ENCODE measurements at places on chromosomes 6 and 20. TPM values are rescaled to one million over a fixed set of nuclear protein-coding genes. Genes with fewer than 3 reads are reported as not detected.

DNA sequence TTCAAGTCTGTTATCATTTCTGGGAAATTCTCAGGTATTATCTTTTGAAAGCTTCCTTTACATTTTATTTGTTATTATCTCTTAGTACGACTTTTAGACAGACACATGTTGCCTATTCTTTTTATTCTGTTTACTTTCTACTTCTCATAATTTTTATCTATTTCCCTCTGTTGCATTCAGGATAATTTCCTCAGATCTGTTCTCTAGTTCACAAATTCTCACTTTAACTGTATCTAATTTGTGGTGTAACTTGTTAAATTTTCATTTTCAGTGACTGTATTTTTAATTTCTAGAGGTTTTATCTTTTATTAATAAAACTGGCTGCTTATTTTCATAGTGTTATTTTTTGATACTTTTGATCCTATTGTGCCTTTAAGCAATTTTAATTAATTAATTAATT lies 16.0 kb downstream of the ATRN start:
- DNase-seq: no peak
- H3K4me1 ChIP-seq: peaks cover 13% of the 10 kb centered on the region
- no peak overlapping the region for H3K27ac ChIP-seq
- no peaks in the 10 kb centered on the region for H3K27me3 ChIP-seq
- H3K4me3 ChIP-seq: no peak overlapping the region

The RSPH4A gene
- total RNA-seq: not detected

GRCh38 chr6:166360243-166361076 lies 18.1 kb upstream of the SFT2D1 start:
- no peak overlapping the region for H3K27ac ChIP-seq
- H3K4me1 ChIP-seq: no peaks in the 10 kb centered on the region
- DNase-seq: no peak
- no peak overlapping the region for H3K4me3 ChIP-seq
- H3K36me3 ChIP-seq: peaks cover 4% of the 10 kb centered on the region

The CALHM6 gene
- total RNA-seq: 7.1 TPM

GRCh38 chr6:163230901-163231300 lies 183.6 kb upstream of the QKI start:
- no peak overlapping the region for H3K4me3 ChIP-seq
- no peak overlapping the region for H3K27ac ChIP-seq
- no peaks in the 10 kb centered on the region for H3K36me3 ChIP-seq
- H3K27me3 ChIP-seq: peaks cover 10% of the 10 kb centered on the region
- no peak for DNase-seq

DNA sequence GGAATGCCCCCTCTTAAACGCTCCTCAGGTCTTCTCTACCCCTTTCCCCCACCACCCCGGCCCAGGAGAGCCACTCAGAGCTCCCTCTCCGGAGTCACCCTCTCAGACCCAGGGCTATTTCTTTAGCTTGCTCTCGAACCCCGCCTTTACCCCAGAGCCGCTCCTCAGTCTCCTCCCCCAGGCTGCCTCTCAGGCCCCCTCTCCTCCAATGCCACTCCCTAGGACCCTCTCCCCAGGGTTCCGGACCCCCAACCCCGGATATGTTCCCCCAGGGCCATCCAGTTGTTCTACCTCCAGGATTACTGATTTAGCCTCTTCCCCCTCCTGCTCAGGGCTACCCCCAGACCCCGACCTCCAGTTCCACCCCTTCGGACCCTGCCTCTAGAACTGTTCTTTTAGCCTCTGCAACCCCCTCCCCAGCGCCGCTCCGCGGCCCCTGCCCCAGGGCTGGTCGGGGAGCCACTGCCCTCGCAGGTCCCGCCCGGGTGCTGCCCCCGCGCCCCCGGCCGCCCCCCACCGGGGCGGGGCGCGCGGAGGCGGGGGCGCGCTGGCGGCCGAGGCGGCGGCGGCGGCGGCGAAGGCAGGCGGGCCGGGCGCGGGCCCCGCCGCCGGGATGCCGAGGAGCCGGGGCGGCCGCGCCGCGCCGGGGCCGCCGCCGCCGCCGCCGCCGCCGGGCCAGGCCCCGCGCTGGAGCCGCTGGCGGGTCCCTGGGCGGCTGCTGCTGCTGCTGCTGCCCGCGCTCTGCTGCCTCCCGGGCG lies at the start of gene MMP24:
Gene MMP24 (plus strand): TSS at position 565 of the 758 bp plus-strand sequence. CDS start 49 bp downstream, at position 614.
- no peak within 1 kb of the TSS for H3K27ac ChIP-seq
- peaks cover 6% of the 10 kb centered on the region for H3K4me1 ChIP-seq
- H3K27me3 ChIP-seq: peaks cover 32% of the 10 kb centered on the region
- peak within 1 kb of the TSS; percentile 55 for H3K4me3 ChIP-seq
- H3K36me3 ChIP-seq: peaks cover 10% of the 10 kb centered on the region

DNA sequence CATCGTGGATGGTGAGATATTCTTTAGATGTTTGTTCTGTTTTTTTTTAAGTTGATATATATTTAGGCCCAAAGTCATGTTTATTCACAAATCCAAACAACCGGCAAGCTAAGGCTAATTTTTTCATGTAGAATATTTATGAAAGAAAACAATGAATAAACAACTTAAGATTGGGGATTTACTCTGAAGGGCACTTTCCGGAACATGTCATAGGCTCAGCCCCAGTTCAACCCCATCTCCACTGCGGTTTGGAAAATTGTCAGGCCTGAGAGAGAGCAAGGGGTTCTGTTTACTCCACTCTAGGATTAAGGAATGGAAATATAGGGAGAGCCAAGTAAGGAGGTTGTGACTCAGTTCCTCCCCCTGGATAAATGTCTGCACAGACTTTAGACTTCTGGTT lies 18.3 kb downstream of the RPS6KA2 start:
- no peaks in the 10 kb centered on the region for H3K36me3 ChIP-seq
- H3K27me3 ChIP-seq: no peaks in the 10 kb centered on the region
- H3K4me1 ChIP-seq: no peaks in the 10 kb centered on the region
- no peak overlapping the region for H3K27ac ChIP-seq
- no peak overlapping the region for H3K4me3 ChIP-seq

DNA sequence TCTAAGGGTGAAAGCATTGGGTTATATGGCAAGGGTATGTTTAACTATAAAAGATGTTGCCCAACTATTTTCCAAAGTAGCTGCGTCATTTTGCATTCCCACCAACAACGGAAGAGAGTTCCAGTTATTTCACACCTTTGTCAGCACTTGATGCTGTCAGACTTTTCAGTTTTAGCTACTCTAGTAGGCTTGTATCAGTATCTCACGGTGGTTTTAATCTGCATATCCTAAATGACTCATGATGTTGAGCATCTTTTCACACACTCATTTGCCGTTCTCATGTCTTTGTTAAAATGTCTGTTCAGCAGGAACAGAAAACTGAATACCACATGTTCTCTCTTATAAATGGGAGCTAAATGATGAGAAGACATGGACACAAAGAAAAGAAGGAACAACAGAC lies 122.3 kb downstream of the RNASET2 start:
- no peaks in the 10 kb centered on the region for H3K27me3 ChIP-seq
- H3K4me1 ChIP-seq: peaks cover 14% of the 10 kb centered on the region
- no peak for DNase-seq
- H3K4me3 ChIP-seq: no peak overlapping the region
- H3K36me3 ChIP-seq: no peaks in the 10 kb centered on the region
- no peak overlapping the region for H3K27ac ChIP-seq

The QKI gene
- 48.6 TPM for total RNA-seq

DNA sequence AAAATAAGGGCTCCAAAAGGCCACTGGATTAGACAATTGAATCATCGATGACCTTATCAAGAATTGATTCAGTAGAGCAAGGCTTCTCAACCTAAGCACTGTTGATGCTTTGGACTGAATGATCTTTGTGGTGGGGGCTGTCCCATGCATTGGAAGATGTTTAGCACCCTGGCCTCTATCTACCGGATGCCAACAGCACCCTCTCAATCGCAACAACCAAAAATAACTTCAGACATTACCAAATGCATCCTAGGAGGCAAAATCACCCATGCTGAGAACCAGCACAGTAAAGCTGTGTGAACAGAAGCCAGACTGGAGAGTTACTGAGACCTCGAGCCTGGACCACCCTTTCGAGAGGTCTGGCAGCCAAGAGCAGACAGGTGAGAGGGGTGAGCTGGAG lies 67.5 kb downstream of the TBC1D7 start:
- no peaks in the 10 kb centered on the region for H3K36me3 ChIP-seq
- H3K4me3 ChIP-seq: no peak overlapping the region
- no peak overlapping the region for H3K27ac ChIP-seq
- no peak for DNase-seq
- H3K4me1 ChIP-seq: peaks cover 6% of the 10 kb centered on the region
- H3K27me3 ChIP-seq: peaks cover 1% of the 10 kb centered on the region

DNA sequence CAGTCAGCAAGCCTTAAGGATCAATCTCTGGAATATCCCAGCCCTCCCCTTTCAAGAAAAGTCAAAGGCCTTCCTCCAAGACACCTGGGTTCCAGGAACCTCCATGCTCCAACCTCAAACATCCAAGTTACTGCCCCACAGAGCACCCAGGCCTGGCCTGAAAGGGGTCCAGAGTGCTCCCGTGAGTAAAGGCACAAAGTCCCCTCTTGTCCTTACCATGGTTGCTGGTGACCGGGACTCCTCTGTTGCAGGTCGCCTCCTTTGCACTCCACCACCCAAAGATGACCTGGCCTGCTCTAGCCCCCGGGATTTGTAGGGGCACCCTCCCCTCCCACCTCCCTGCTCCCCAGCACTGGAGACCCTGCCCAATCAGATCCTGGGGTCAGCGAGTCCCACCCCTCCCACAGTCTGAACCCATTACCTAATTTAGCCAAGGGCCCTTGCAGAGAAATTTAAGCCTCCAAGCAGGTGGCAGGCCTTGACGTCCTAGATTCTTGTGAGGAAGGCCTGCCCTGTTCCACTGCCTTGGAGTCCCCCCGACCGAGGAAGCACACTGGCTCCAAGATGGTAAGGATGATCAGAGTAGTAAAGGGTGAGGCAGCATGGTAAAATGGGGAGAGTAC lies at the start of gene TNNC2:
Gene TNNC2 (minus strand): TSS at position 283 of the 623 bp plus-strand sequence. CDS start 64 bp downstream, at position 219.
- H3K4me1 ChIP-seq: peaks cover 9% of the 10 kb centered on the region
- H3K36me3 ChIP-seq: no peaks in the 10 kb centered on the region
- no peak for DNase-seq
- no peak within 1 kb of the TSS for H3K27ac ChIP-seq

The SLC17A9 gene
- total RNA-seq: 16.5 TPM

The C20orf144 gene
- 0.27 TPM for total RNA-seq

The CCDC170 gene
- total RNA-seq: not detected

DNA sequence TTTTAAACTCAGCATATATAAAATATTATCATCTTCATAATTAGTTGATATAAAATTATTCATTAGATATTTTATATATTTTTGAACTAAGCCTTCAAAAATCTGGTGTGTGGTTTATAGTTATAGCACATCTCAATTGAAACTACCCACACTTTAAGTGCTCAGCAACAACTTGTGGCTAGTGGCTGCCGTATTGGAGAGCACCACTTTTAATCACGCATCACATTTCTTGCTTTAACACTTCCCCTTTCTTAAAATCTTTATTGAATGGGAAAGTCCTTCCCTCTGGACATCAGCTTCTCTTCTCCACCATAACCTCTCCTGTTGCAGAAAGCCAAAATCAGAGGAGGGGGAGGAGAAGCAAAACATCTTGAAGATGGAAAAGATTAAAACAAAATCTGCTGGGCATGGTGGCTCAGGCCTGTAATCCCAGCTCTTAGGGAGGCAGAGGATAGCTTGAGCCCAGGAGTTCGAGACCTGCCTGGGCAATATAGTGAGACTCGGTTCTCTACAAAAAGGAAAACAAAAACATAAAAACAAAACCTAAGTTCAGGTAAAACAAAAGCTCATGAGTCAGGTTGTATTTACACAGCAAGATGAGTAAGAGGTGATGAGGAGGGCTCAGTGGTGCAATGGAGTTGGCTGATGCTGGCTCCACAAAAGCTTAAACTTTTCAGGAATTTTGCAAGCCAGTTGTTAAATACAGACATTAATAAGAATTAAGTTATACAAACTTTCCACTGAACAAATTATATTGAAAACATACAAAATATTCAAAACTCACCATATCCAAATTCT lies 237.0 kb upstream of the SUPT3H start:
- H3K36me3 ChIP-seq: no peaks in the 10 kb centered on the region
- peaks cover 27% of the 10 kb centered on the region for H3K4me1 ChIP-seq
- no peak for DNase-seq
- no peak overlapping the region for H3K27ac ChIP-seq

DNA sequence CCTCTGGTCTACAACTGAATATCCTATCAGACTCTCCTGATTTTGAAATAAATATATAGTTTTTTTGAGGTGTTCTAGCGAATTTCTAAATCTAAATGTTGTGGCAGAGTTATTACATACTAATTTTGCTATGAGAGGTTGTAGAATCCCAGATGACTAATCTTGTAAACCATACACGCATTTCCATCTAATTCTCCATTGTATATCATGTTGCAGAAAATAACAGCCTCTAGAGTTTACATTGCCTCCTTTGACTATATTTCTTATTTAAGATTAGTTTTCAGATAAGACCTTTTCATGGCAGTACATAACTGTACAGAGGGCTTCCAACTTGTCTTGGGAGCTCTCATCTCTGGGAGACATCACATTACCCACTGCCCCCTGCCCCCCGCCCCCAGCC lies 22.9 kb downstream of the PTPN1 start:
- DNase-seq: no peak
- H3K36me3 ChIP-seq: peaks cover 17% of the 10 kb centered on the region
- H3K27ac ChIP-seq: no peak overlapping the region
- no peak overlapping the region for H3K4me3 ChIP-seq

GRCh38 chr6:77633993-77634715 lies 18.7 kb upstream of the MEI4 start:
- no peaks in the 10 kb centered on the region for H3K27me3 ChIP-seq
- H3K4me3 ChIP-seq: no peak overlapping the region
- no peak overlapping the region for H3K27ac ChIP-seq
- DNase-seq: no peak
- no peaks in the 10 kb centered on the region for H3K36me3 ChIP-seq

All from activated CD4-positive, alpha-beta T cell treated with anti-CD3 and anti-CD28 coated beads for 36 hours (primary cell).